GF-D8 (cell line): ENCODE measurements at places on chromosomes 12 and 14.

DNA sequence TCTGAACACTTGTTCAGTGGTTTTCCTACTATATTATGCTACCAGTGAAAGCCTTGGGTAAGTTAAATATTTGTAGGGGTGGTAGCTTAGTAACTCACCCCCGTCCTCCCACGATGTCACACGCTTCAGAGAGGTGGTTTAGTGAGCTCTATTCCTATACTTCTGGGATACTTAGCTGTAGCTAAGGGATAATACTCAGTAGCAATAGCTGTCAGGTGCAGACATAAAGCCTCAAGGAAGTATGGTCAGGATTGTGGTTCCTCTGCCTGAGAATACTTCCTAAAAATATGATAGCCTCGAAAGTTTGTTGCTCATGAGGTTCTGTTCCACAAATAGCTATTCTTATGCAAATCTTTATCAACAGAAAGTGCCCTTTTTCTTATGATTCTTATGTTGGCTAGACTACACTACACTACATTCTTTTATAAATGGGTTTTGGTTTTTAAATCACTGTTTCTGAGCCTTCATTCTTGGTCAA lies 11.9 kb downstream of the DLST start:
- peak; percentile 32 for DNase-seq

- peak; percentile 13 for DNase-seq
Measured at GRCh38 chr14:54773171-54774006, 129.2 kb downstream of the GCH1 start.

- DNase-seq = no peak
Measured at GRCh38 chr14:33350366-33350990, 411.8 kb downstream of the NPAS3 start.

DNA sequence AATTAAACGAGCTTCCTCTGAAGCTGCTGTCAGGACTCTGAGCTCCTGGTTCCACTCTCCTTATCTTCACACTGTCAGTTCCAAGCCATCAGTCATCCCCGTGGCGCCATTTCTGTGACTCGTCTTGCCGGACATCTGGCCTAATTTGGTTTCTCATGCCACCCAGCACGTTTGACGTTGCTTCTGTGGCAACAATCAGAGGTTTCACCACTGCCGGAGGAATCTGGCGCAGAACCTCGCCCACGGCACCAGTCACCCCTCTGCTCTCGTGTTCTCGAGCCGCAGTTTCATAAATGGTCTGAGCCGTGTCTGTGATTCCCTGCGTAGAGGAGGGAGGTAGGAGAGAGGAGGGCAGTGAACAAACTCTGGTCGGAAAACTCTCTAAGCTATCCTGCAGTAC lies 29.7 kb downstream of the BDKRB1 start:
- no peak for DNase-seq

DNA sequence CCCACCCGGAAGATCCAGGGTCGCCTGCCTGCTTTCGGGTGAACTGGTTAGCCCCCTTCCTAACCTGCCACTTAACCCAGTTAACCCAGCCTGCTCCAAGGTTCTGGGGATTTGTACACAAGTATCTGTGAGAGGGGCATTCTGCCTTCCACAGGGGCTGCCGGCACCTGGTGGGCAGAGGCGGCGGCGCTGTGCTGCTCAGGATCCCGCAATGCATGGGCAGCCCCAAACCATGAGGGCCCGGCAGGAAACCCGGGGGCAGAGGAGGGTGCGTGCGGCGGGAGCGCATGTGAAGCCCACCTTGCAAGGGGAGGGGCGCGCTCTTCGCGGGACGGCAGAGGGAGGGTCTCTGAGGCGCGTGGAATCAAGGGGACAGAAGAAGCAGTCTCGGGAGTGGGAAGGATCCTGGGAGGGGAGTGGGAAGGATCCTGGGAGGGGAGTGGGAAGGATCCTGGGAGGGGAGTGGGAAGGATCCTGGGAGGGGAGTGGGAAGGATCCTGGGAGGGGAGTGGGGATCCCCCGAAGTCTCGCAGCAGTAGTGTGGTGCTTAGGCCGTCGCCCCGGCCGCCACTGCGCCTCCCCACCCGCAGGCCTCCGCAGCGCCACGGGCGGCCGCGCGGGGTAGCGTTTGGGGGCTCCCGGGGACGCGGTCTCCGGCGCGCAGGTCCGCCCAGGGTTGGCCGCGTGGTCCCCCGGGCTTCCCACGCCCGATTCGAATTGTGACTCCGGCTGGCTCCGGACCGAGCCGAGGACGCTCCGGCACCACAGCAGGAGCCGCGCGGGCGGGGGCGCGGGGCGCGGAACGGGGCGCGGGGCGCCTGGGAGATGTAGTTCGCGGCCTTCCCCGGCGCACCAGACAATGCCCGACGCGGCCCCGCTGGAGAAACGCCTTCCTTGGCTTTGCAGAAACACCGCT lies 4.9 kb upstream of the MTA1 start:
- DNase-seq = no peak

GRCh38 chr12:75868501-75868900 lies 163.1 kb downstream of the PHLDA1 start:
- no peak for DNase-seq

- DNase-seq = no peak
Measured at GRCh38 chr14:96486705-96487104, 15.5 kb upstream of the PAPOLA start.

DNA sequence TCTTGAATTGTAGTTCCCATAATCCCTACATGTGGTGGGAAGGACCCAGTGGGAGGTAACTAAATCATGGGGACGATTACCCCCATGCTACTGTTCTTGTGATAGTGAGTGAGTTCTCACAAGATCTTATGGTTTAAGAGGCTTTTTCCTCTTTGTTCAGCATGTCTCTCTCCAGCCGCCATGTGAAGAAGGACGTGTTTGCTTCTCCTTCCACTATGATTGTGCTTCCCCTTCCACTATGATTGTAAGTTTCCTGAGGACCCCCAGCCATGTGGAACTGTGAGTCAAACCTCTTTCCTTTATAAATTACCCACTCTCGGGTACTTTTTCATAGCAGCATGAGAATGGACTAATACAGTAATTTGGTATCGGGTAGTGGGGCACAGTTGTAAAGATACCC lies 97.3 kb downstream of the PPP1R12A start:
- DNase-seq = no peak

DNA sequence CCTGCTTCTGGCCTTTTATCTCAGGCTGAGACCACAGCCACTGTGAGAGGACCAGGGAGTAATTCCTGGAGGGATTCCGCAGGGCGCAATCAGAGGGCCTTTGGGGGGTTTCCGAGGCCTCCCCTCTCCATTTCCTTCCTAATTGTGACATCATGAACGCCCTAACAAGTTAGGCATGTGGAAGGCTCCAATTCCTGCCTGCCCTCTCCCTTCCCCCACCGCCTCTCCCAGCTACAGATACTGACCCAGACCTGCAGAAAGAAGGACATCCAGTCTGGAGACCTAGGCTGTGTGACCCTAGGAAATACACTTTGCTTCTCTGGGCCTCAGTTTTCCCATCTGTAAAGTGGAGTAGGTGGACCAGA lies 637.9 kb downstream of the MED13L start:
- no peak for DNase-seq

- no peak for DNase-seq
Measured at GRCh38 chr14:61553730-61554641, 141.3 kb upstream of the HIF1A start.

DNA sequence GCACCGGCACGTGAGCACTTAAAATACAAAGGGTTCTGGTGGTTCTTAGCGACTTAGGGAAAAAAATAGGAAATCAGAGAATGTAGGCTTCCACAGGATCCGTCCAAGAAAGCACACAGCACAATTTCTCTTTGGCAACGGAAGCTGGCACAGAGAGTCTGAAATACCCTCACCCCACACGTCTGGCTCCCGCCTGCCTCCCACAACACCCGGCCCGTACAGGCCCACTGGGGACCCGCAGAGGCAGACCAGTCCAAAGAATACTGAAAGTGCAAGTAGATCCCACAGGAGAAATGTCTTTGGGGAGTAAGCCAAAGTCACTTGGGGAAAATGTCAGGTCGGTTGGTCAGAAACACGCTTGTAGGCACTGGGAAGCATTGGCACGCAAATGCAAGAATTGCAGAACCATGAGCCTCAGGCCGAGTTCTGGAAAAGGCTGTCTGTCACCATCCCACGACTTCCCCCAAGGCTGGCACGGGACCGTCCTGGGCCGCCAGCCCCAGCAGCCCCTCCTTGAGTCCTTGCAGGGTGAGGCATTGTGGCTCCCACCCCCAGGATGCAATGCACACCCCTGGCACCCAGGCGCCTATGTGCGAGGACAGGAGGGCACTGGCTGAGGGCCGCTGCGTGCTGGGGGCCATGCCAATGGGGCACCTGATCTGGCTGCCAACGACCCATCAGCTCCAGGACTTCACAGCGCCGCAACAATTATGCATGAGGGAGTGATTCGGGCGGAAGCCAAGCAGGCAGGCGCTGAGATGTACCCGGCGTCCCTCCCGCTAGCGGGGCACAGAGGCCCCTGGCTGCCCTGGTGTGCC lies 29.7 kb downstream of the CHGA start:
- no peak for DNase-seq

DNA sequence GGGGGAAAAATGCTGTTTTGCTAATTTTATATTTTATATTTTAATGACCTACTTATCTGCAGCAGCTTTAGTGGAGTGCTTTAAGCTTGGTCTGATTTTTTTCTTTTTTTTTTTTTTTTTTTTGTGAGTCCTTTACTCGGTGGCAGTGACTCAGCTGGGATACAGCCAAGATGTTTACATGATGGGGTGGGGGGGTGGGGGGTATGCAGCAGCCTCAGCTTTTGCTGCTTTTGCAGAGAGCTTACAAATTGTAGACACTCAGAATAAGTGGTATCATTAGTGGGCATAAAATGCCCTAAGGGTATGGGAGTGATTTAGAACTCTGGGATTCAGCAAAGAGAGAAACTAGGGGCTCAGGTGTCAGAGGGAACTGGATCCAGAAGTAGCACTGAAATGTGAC lies 38.2 kb upstream of the ARHGAP5 start:
- no peak for DNase-seq

DNA sequence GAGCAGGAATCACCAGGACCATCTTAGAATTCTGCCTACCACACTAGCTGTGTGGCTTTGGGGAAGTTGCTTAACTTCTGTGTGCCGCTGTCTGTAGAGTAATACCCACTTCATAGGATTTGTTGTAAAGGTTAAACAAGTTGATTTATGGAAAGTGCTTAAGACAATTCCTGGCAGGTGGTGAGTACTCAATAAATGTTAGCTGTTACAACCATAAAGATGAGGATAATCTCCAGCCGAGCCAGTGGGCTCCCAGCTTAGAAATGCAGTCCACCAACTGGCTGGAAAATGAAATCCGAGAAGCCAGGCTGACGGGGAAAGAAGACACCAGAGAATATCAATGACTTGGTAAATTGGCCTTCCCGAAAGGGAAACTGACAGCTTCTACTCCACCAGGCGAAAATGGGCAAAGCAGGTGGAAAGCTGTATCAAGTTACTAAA lies 173.5 kb downstream of the CHST11 start:
- no peak for DNase-seq
